Cardiac ventricle fibroblast (primary cell): ENCODE measurements at places on chromosomes 2 and 18. TPM values are rescaled to one million over a fixed set of nuclear protein-coding genes. Genes with fewer than 3 reads are reported as not detected.

The C2orf80 gene
- not detected in 2 replicates for total RNA-seq

The ADD2 gene
- 0.05 TPM in 1 of 2 replicates, not detected in the other for total RNA-seq

The BOLA3 gene
- total RNA-seq: 15.1 and 34.5 TPM in 2 replicates

The CREG2 gene
- 0.59 and 1.1 TPM in 2 replicates for total RNA-seq

The APLF gene
- 3.0 and 4.6 TPM in 2 replicates for total RNA-seq

The CNGA3 gene
- not detected in 2 replicates for total RNA-seq

The RUFY4 gene
- total RNA-seq: not detected in 2 replicates

The MYO1B gene
- 59.3 and 59.9 TPM in 2 replicates for total RNA-seq
